Activated naive CD8-positive, alpha-beta T cell treated with anti-CD3 and anti-CD28 coated beads for 36 hours (primary cell): ENCODE measurements at places on chromosomes 11 and 22. TPM values are rescaled to one million over a fixed set of nuclear protein-coding genes. Genes with fewer than 3 reads are reported as not detected.

- DNase-seq: no peak
Observed at GRCh38 chr11:130847517-130847916, 68.8 kb downstream of the SNX19 start.

Gene SMTNL1
- total RNA-seq: not detected

Gene IGLL5
- 0.93 TPM for total RNA-seq

GRCh38 chr11:103940551-103940950, 95.9 kb upstream of the DDI1 start:
- DNase-seq: no peak

DNA sequence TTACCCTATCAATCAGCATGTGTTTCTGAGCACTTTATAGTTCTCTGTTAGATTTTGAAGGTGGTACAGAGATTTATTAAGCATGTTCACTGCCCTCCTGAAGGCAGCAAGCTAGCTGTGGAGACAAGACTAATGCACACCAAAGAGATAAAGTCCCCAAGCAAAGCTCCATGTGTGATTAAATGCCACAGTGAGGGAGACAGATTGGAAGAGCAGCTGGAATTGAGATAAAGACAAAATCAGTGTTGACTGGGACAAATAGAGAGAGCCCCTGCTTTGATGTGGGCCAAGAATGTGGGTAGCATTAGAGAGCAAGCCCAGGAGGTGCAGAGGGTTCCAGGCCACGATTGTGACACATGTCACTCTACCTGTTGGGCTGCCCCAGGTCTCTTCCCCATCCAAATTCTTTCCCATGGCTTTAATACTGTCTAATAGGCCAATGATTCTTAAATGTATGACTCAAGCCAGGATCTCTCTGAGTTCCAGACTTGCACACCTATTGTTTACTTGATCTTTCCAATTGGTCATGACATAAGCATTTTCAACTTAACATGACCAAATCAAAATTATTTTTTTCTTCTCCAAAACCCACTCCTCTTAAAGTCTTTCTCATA, 60.1 kb upstream of the ZC3H12C start:
- no peak for DNase-seq
